ENCODE measurements at places on chromosomes 5 and 9.

GRCh38 chr5:152688561-152689249 is 283.6 kb upstream of the NMUR2 start:
- DNase-seq, result peak; percentile 19

GRCh38 chr5:619444-619843 is 7.3 kb downstream of the CEP72 start:
- DNase-seq, result no peak

- DNase-seq, result no peak
Measured at GRCh38 chr5:139593716-139594319, 32.7 kb downstream of the UBE2D2 start.

- no peak for DNase-seq
Measured at GRCh38 chr9:304106-304505, 89.4 kb downstream of the DOCK8 start.

- DNase-seq, result no peak
Measured at GRCh38 chr9:98368366-98369065, 113.1 kb upstream of the TBC1D2 start.

- peak; percentile 69 for DNase-seq
Measured at GRCh38 chr9:110797611-110798010, 129.0 kb downstream of the MUSK start.

GRCh38 chr9:96141128-96141474 is 160.9 kb downstream of the HSD17B3 start:
- DNase-seq, result no peak

DNA sequence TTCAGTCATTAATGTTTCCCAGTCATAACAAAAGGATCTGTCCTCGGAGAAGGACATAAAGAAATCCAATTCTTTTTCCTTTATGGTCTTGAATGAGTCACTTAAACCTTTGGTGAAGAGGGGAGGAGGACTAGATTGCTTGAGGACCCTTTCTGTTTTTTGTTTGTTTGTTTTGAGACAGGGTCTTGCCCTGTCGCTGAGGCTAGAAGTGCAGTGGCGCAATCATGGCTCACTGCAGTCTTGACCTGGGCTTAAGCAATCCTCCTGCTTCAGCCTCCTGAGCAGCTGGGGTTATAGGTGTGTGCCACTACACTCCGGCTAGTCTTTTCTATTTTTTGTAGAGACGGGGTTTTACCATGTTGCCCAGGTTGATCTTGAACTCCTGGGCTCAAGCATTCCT is 12.3 kb downstream of the TIGD6 start:
- DNase-seq, result no peak

DNA sequence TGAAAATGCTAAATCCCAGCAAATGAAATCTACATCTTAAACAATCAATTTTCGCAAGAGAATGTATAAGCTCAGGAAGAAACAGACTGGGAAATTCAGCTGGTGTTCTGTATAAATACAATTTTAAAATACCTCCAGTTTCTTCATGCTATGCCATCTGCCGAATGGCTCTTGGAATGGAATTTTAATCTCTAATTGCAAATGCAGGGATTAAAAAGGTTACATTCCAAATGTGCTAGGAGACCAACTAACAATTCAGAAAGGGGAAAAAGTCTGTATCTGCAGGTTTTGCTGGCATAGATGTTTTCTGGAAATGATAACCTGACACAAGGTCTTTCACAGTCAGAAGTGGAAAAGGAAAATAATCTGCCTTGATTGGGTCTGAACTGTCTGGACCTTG is 379.7 kb downstream of the MAT2B start:
- DNase-seq, result no peak

DNA sequence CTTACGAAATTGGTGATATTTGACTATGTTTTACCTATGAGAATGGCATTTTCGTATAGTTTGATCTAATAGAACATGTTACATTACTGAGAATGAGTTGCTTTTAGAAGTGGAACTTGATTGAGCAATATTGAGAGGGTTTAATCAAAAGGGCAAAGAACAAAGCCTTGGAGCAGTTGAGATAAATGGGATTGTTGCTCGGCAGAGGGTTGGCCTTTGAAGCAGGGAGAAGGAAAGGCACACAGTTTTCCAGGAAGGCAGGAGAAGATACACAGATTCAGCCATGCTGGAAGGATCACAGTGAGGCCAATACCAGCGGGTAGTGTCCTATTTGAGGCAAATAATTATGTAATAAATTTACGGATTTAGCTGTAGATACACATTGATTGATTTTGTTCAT is 19.5 kb downstream of the MAN2A1 start:
- DNase-seq, result no peak

DNA sequence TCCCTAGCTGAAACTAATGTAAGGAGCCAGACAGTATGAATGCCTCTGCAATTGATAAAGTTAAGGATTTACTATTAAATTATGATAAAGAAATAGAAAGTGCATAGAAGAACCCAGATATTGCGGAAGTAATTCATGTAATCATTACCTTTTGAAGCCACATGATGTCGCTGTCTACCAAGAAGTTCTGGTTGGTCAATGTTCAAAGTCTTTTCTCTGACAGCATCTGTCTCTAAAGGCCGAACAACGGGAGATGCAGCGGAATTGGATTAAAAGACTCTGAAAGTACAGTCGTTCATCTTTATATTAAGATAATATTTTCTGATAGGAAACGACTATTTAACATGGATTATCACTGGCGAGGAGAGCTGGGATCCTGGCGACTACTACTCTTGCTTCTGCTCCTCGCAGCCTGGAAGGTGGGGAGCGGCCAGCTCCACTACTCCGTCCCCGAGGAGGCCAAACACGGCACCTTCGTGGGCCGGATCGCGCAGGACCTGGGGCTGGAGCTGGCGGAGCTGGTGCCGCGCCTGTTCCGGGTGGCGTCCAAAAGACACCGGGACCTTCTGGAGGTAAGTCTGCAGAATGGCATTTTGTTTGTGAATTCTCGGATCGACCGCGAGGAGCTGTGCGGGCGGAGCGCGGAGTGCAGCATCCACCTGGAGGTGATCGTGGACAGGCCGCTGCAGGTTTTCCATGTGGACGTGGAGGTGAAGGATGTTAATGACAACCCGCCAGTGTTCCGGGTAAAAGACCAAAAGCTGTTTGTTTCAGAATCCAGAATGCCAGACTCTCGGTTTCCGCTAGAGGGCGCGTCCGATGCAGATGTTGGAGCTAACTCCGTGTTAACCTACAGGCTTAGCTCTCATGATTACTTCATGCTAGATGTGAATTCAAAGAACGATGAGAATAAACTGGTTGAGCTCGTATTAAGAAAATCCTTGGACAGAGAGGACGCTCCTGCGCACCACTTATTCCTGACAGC is at the start of gene PCDHA8:
PCDHA8 (plus strand) TSS at position 210 of the 985 bp plus-strand sequence; CDS start at position 345, 135 bp downstream.
- DNase-seq, result no peak

- no peak for DNase-seq
Measured at GRCh38 chr5:9445826-9446388, 100.0 kb downstream of the SEMA5A start.

DNA sequence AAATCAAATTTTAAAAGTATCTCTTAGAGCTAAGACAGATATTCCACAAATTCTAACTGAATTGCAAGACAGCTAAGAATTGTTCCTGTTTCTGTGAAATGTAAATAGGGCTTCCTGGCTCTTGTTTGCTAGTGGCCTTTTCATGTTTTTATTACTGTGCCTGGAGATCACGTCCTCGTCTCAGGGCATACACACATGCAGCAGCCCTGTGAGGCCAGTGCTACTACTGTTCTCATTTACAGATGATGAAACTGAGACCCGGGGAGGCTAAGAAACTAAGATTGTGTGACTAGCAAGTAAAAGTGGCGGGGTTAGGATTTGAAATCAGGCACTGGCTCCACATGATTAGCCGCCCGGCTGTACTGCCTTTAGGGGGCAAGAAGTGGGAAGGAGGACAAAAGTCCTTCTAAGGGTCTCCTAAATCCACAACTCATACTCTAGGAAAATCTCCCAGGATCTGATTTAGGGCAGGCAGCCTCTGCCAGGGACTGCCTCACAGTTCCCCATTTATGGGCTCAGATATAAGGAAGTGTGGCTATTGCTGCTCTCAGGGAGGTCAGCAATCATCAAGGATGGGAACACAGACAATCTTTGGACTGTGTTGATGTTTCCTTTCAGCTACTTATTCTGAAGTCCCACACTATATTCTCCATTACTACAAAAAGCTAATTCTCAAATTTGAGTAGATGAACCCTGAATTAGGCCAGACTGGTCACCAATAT is 7.9 kb downstream of the PRUNE2 start:
- DNase-seq, result no peak

- no peak for DNase-seq
Measured at GRCh38 chr5:172175263-172175719, 12.7 kb downstream of the STK10 start.

DNA sequence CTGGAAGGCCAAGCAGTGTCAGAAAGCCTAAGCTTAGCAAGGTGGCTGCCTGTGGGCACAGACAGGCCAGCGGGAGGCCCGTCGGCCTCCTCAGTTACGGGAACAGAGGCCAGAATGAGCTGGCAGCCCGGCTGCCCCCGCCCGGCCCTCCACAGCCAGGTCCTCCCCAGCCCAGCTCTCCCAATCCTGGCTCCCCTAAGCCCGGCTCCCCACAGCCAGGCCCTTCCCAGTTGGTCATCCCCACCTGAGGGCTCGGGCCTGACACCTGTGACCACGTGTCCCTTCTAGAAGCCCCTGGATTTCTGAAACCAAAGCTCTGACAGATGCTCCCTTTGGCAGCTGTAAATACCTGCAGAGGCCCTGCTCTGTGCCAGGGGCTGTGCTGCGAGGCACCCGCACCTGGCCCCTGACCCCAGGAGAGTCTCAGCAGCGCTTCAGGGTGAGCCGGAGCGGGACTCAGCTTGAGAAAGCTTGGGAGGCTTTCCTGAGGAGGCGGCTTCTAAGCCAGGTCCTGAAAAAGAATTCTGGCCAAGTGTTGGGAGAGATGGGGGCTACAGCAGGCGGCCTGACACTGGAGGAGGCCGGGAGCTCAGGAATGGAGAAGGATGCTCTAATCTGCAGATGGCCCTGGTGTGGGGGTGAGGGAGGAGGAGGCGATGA is 80.4 kb upstream of the OLFM1 start:
- no peak for DNase-seq

GRCh38 chr9:127505396-127506116 is 54.2 kb downstream of the LRSAM1 start:
- no peak for DNase-seq

DNA sequence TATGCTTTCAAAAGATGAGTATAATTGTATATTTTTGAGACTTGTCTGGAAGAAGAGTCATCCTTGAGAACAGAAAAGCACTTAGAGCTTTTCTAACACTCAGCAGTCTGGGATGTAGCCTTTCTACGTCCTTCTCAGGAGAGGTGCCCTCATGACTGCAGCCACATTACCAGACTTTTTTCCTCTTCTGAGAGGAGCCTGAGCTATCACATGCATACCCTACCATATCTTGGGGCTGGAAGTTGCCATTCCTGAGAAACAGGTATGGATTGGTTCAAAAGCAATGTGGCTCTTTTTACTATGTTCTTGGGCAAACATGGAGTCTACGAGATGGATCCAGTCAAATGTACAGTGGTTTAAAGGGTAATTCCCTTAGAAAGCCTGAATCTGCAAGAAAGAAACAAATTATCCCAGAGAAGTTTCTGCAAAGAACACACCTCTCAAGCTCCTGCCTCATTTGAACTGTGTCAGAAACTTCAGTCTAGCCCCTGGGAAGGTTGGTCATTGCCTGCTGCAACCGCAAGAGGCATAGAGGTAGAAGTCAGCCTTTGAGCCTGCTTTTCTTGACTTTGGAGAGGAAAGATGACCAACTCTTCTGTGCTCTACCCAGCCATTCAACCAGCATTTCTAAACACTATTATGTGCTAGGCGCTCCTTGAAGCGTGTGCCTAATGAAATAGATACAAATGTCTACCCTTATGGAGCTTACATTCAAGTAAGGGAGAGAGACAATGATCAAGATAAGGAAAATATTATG is 401.9 kb upstream of the ACTBL2 start:
- DNase-seq, result no peak

GRCh38 chr5:91955610-91956009 is 572.5 kb upstream of the ARRDC3 start:
- DNase-seq, result no peak

DNA sequence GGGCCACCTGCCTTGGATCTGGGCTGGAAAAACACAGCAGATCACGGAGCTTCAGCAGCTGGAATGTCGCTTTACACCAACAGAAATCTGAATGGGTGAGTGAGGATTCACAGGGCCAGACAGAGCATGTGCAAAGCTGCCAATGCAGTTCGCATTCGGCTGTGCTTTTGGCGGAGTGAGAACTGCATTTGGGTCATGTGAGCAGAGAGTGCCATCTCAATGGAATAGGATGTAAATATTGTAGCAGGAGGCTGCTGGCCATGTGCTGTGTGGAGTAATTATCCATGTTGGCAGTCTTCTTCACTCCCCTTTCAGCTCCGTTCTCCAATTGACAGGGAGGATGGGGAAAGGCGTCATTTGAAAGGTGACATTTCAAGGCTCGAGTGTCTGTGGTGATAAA is at the start of gene ANKRD55:
ANKRD55 (minus strand) TSS at position 101 of the 400 bp plus-strand sequence. CDS start 417 bp downstream, outside the sequence.
- no peak for DNase-seq

DNA sequence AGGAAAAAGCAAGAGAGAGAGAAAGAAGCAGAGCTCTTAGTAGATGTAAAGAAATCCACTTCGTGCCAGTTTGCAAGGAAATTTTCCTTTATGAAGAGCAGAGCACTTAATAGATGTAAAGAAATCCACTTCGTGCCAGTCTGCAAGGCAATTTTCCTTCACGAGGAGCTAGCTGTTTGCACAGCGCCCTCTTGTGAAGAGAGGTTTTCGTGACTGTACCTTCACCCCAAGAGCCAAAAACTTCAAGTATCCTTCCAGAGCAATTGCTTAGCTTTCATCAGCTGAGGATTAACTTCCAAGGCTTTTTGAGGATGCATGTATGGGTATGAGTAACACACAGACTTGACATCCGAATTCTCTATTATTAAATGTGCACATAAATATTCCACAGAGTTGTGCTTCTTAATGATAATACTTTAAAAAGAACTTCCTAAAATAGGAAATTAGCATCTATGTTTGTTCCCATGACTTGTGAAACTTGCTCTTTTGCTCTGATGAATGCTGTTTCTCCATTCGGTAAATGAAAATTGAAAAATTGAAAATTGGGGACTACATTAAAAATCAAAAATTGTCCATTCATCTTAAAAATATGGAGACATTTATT is 525.6 kb downstream of the PDE4D start:
- peak; percentile 23 for DNase-seq

- peak; percentile 55 for DNase-seq
Measured at GRCh38 chr5:89556215-89556913, 673.4 kb upstream of the MEF2C start.

- DNase-seq, result no peak
Measured at GRCh38 chr5:22889720-22890119, 36.6 kb upstream of the CDH12 start.

GRCh38 chr5:132476876-132477781 is 13.4 kb downstream of the IRF1 start:
- DNase-seq, result no peak

- no peak for DNase-seq
Measured at GRCh38 chr5:177086654-177087397, at the start of gene FGFR4. FGFR4 (plus strand) TSS chr5:177086915; CDS start chr5:177089603, 2,688 bp downstream.

DNA sequence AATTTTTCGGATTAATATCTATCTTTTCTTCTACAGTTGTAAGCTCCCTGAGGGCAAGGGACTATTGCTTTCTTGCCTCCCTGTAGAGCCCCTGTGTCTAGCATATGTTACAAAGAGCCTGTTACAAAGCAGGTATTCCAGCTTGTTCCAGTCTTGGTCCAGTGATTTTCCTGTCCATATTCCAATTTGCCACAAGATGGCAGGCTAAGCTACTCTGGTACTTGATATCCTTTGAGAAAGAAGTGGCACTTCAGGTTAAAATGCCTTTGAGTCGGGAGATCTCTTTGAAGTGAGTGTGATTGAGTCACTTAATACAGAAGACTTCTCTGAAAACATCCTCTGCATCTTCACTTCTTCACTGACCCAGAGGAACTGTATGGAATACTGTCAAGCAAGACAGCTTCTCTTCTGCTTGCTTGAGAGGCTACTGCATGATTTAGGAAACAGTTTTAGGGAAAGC is 24.5 kb downstream of the CAVIN4 start:
- DNase-seq, result no peak

Measured in AG04449 (cell line).